T1000 (cell line): ENCODE measurements at places on chromosomes 1 and 21.

- no peak for DNase-seq
Observed at GRCh38 chr1:45490121-45490625, 790 bp downstream of the TESK2 start.

GRCh38 chr1:85397490-85398032 is 67.4 kb downstream of the DDAH1 start:
- no peak for DNase-seq

- no peak for DNase-seq
Observed at GRCh38 chr1:48645883-48646282, 130.8 kb downstream of the BEND5 start.

- DNase-seq: no peak
Observed at GRCh38 chr1:234554218-234554697, 55.7 kb downstream of the IRF2BP2 start.

DNA sequence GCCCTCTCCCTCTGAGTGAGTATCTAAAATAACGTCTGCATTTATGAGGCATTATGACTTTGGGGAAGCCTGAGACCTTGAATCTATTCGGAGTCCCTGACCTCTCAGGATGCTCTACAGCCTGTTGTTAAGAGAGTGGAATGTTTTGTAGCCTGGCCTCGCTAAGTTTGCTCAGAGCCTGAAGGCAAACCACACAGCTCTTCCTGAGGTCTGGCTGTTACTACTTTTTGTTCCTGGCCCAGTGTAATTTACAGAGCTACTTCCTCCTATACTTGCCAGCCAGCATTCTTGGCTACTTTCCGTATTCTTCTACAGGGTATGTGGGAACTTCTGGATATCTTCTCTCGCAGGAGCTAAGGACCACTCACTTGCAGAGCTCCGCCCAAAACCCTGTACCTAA is 3.6 kb upstream of the ZMYM4 start:
- DNase-seq: no peak

GRCh38 chr1:161032409-161032808 is 6.4 kb downstream of the TSTD1 start:
- DNase-seq: no peak

DNA sequence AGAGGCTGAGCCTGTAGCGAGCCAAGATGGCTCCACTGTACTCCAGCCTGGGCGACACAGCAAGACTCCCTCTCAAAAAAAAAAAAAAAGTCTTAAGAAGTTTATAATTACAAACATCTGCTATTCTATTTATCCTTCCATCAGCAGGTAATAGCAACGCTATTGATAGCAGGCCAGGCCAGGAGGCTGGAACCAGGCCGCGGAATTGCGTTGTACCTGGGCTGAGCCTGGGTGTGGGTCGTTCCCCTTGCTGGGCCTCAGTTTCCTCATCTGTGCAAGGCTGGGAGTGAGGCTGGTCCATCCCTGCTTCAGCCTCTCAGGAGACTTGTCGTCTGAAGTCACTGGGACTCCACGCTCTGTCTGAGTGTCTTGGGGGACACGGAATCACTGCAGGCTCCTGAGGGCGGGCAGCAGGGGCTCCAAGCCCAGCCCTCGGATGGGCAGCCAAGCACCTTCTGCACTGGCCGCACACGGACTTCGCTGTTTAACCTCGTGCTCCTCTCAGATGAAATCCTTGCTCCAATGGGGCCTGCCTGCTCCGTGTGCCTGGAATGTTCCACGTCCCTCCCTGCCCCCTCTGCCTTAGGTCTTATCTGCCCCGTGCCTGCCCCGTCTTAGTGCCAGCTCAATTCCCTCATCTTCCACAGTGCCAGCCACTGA is 103.9 kb upstream of the C1orf174 start:
- DNase-seq: no peak

- no peak for DNase-seq
Observed at GRCh38 chr1:4674676-4675075, 20.3 kb downstream of the AJAP1 start.

GRCh38 chr1:188937965-188938551 is 1539.6 kb downstream of the BRINP3 start:
- DNase-seq: no peak

DNA sequence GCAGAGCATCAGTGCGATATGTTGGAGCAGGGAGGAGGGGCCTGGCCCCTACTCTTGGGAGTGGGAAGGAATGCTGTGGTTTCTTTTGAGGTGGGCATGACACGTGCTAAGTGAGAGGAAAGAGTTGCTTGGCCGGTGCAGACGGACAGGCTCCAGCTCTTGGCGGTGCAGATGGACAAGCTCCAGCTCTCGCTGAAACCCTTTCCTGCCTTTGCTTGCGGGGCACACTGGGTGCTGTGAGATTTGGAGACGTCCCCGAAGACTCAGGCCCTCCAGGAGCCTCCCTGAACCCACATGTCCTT is 15.9 kb downstream of the PDXK start:
- no peak for DNase-seq

DNA sequence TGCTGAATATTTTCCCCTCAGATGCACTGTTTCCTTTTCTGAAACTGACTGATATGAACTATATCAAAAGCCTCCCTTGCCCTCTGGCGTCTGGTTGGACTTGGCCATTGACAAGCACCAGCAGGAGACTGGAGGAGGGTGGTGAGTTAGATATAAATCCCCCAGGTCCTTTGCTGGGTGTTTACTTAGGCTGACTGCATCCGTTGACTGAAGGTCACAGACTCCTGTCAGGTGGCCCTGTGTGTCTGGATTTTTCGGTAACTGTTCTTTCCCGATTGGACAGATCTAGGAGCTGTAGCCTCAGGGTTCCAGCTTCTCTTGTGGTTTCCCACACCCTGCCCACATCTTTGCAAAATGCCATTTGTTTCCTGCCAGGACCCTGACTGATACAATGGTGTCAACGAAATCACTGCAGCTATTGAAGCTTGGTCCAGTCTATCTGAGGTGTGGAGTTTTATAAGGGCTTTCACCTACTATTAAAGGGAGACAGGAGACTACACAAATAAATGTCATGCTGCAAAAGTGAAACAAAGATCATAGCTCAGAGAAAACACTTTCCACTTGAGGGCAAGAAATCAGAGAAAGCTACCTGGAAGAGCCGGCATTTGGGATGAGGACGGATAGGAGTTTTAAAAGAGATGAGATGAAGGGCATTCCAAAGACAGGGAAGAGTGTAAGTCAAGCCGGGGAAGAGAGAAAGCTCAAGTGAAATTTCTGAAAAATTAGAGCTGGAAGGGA is 1.5 kb upstream of the MAGI3 start:
- no peak for DNase-seq

- no peak for DNase-seq
Observed at GRCh38 chr1:27941671-27942540, 7.1 kb downstream of the SMPDL3B start.

- no peak for DNase-seq
Observed at GRCh38 chr1:53015508-53015860, 46.5 kb upstream of the PODN start.

DNA sequence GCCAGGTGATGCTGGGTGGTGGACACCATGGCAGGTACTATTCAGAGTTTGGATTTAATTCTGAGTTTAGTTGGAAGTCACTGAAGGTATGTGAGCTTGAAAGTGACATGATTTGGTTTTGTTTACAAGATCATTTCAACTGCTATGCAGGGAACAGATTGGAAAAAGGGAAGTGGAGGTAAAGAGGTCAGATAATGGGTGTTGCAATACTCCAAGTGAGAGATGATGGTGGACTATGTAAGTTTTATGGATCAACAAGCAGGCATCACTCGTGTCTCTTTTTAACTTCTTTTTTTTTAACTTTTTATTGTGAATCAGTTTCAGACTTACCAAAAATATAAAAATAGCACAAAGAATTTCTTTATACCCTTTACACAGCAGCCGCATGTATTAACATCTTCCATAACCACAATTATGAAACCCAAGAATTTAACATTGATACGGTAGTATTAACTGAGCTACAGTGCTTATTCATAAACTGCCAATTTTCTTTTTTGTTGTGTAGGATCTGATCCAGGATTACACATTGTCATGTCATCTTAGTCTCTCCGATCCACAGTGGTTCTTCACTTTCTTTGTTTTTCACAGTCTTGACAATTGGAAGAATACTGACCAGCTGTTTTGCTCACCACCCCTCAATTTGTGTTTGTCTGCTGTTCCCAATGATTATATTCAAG is 24.9 kb upstream of the NHLH2 start:
- DNase-seq: no peak

DNA sequence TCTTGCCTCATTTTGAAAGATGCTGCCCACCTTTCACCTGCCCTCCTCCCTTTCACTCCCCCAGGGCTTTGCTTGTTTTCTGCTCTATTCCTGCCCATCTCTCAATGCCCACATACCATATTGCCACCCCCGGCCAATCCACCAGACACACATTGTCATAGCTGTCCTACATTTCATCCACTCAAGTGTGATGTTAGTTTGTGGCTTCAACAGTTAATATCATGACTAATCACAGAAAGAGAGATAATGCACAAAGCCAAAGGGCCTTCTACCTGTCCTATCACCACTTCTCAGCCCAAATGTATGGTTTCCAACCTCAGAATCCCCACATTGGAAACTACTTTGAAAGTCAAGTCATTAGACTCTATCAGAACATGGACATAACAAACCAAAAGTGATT is 18.0 kb upstream of the RCSD1 start:
- no peak for DNase-seq

DNA sequence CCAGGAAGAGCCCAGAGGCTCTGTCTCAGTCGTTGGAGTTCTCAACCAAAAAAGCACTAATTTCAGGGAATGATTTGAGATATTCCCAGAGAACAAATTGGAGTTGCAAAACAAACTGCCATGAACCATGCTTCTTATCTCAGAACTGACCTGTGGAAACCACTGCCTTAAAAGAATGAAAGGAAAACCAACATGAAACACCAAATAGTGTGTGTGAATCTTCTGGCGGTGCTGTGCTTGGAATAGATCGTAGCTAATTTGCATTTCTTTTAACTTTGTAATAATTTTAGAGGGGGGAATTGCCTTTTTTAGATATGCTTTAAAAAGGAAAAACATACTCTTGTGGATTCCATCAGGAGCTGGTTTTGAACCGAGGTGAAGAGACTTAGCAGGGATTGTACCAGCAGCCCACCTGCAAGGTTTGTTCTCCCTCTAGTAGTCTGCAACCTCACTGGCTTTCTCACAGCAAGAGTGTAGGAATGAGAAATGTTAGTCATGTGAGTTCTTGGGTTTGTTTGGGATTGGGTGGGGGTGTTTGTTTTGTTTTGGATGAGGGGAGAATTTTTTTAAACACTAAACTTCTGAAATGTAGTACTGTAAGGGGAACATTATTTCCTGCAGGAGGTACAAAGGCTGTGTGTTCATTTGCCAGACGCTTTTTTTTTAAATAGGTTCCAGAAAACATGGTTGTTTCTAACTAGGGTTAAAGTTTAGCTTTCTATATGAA is 45.7 kb upstream of the ANGPTL1 start:
- no peak for DNase-seq

- no peak for DNase-seq
Observed at GRCh38 chr21:14545906-14546480, at the start of gene SAMSN1. Gene SAMSN1, minus strand, starts transcription at chr21:14546315. Its CDS starts 54 bp downstream, at chr21:14546261.

DNA sequence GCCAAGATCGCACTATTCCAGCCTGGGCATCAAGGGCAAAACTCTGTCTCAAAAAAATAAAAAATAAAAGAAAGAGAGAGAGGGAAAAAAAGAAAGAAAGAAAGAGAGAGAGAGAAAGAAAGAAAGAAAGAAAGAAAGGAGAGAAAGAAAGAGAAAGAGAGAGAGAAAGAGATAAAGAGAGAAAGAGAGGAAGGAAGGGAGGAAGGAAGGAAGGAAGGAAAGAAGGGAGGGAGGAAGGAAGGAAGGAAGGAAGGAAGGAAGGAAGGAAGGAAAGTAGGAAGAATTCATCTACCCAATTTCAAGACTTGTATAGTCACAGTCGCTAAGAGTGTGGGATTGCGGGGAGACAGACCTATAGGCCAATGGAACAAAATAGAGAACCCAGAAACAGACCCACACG is 290.6 kb downstream of the NPHP4 start:
- no peak for DNase-seq

GRCh38 chr1:11781297-11781696 is 19.3 kb downstream of the C1orf167 start:
- DNase-seq: no peak

DNA sequence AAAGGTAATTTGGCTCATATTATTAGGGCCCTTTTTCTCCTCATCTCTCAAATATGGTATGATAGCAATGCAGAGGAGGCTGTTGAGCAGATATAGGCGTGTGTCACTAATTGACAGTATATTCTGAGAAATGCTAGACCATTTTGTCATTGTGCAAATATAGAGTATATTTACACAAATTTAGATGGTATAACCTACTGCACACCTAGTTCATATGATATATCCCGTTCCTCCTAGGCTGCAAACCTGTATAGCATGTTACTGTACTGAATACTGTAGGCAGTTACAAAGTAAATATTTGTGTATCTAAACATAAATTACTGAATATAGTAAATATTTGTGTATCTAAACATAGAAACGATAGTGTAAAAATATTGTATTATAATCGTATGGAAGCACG is 8.6 kb downstream of the ZBTB37 start:
- DNase-seq: no peak

GRCh38 chr21:38170283-38170682 is 86.5 kb upstream of the KCNJ15 start:
- no peak for DNase-seq

DNA sequence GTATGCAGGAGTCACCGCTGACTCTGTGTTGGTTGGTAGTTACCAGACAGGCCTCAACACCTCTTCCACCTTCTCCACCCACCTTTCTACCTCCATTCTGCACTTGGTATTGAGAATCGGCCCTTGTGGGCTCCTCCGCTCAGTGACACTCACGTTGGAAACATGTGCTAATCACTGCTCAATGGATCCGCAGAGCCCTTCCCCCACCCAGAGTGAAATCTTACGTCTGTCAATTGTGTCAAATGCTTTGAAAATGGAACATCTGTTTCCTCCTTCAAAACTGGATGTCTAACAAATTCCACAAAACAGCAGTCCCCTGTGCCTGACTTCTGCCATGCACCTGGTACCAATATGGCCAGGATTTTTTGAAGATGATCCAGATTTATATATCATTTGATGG is 65.5 kb upstream of the NRIP1 start:
- DNase-seq: no peak

DNA sequence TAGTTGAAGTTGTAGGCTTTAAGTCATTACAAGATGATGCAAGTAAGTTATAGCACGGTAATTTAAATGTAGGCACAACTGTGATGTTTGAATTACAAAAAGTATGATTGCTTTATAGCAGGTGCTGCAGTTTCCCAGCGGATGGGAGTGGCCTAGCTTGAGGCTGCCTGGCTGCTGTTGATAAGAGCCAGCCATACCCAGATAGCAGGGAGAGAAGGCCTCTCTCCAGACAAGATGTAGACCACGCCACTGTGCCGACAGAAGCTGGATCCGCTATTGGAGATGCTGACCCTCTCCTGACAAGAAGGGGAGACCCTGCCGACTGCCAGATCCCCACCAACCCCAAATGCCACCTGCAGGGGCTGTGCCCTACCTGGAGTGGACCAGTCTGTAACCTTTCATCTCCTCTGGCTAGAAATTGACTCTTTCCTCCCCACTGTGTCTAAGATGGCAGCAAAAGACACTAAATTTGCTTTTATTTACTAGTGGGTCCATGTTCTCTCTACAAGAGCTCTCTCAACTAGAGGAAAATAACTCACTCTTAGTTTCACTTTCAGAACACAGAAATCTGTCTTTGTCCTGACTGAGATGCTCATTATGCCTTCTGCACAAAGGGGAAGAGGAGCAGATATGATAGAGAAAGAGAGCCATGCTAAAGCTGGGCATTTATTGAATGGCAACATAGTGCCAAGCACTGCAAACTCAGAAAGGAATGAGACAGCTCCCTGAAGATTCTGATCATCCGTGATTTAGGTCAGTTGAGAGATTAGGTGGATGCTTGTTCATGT is 127.9 kb downstream of the URB2 start:
- no peak for DNase-seq

GRCh38 chr1:25216123-25216522 is 16.2 kb downstream of the SYF2 start:
- DNase-seq: no peak

GRCh38 chr1:204255225-204255624 is 41.4 kb upstream of the GOLT1A start:
- no peak for DNase-seq
